Activated T-helper 1 cell treated with anti-CD3 and anti-CD28 coated beads, Interleukin-2, amount 50 U/mL, for 16 hours (primary cell): ENCODE measurements at places on chromosomes 4 and X.

DNA sequence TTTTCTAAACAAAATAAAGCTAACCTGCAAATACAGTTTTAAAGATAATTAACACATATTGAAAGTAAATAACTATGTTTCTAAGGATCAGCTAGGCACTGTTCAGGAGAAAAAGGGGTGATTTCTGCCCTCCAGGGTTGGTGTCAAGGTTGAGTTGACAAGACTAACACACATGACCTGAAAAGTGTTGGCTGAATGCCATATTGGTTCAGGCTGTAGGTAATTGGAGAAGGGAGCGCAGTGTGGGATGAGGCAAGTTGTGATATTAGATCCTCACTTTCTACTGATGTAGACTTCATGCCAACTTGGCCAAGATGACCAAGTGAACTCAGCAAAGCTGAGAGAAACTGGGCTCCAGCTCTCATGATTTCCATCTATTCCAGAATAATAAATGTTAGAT, 42.2 kb downstream of the PPM1K start:
- DNase-seq = no peak

- DNase-seq = no peak
Observed at GRCh38 chrX:39820938-39821708, 276.6 kb downstream of the BCOR start.

GRCh38 chr4:97103252-97103651, 1040.0 kb downstream of the STPG2 start:
- no peak for DNase-seq

DNA sequence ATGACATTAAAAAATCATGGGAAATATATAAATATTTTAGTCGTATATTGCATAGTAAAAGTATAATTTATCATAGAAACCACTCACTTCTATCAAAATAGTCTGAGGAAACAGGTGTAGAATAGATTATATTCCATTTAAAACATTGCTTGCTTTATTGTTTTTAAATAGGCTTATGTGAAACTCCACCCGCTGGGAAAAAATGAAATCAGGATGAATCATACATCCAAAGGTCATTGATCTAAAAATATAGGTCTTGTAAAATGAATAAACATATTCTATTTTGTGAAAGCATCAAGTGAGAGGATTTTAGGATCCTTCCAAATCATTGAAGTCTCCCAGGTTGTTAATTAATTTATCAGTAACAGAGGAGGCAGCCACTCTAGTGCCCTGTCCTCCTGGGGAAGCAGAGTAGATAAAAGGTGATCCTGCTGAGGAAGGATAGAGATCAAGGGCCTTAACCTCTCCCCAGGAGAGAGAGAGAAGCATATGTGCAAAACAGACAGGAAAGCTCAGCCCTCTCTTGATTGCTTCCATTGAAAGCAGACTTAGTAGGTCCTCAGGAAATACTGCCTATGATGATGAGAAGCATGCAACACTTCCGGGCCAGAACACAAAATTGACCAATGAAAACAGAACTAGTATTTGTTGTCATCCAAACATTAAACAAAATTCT, 96.8 kb upstream of the MAP9 start:
- DNase-seq = no peak
